GM23248 (cell line): ENCODE measurements at places on chromosomes 12 and 14.

- peaks cover 9% of the 10 kb centered on the region; the same call in 1 of the 2 replicates for H3K4me1 ChIP-seq
- H3K27ac ChIP-seq: no peak overlapping the region
- no peaks in the 10 kb centered on the region for H3K36me3 ChIP-seq
- DNase-seq: no peak
- no peak overlapping the region for H3K4me3 ChIP-seq
Measured at GRCh38 chr12:132620113-132620898, 1.7 kb downstream of the P2RX2 start.

DNA sequence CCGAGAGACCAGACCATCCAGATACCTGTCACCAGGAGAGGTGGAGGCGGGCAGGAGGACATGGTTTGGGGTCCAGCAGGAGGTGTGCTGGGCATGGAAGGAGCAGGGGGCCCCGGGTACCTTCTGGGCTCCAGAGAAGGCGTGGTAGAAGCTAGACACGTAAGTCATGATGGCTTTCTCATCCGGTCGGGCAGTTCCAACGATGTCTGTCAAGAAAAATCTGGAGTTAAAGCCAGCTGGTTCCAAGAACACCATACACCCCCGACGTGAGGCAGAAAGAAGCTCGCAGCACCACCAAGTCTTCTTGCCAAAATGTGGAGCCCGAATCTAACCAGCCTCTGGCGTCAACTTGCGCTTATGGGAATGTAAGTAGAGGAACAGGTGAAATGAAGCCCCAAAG, 76.7 kb downstream of the ACTN1 start:
- no peaks in the 10 kb centered on the region for H3K27me3 ChIP-seq
- DNase-seq: no peak

DNA sequence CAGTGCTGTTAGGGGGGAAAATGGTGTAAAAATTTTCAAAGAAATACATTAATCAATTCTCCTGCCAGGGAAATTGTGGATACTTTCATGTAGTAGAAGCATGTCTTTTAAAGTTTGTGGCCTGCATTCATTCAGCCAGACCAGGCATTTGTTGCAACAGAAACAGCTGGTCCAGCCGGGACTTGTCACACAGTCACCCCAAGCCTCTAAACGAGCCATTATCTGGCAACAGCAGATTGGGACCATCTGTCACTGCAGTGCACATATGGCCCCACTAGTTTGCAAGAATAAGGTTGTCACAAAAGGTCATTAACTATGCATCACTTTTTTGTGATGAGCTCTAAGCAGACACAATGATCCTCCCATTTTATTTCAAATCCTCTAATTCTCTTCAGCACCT, 193.9 kb downstream of the PHLDA1 start:
- no peak overlapping the region for H3K27ac ChIP-seq
- H3K4me3 ChIP-seq: no peak overlapping the region
- no peaks in the 10 kb centered on the region for H3K27me3 ChIP-seq
- H3K4me1 ChIP-seq: no peaks in the 10 kb centered on the region
- no peaks in the 10 kb centered on the region for H3K36me3 ChIP-seq

- no peaks in the 10 kb centered on the region for H3K27me3 ChIP-seq
- H3K4me1 ChIP-seq: peaks cover 69% of the 10 kb centered on the region
- H3K4me3 ChIP-seq: no peak overlapping the region
- 0 out of 2 replicates have a peak overlapping the region, but pooled peaks have one; percentile 7 for H3K27ac ChIP-seq
- H3K36me3 ChIP-seq: 0 out of 2 replicates have a peak, but pooled peaks cover under 1% of the 10 kb centered on the region
Measured at GRCh38 chr14:74568380-74568649, 43.7 kb downstream of the LTBP2 start.

DNA sequence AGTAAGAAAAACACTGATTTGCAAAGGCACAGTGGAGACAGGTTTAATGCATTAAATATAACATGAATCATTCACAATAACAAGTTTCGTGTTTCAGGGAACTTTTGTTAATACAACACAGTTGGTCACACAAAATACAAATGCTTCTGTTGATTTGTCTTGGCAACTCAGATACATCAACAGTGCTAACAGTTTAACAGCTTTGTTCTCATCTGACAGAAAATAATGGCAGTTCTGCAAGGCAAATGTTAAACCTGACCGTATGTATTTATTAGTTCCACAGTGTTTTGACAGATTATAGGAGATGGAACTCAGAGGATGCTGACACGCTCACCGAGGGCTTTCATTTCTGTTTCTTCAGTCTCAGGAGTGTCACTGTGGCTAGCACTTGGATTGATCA, 350.7 kb downstream of the PRKD1 start:
- no peaks in the 10 kb centered on the region for H3K27me3 ChIP-seq
- no peaks in the 10 kb centered on the region for H3K4me1 ChIP-seq
- H3K36me3 ChIP-seq: peaks cover 22% of the 10 kb centered on the region
- DNase-seq: no peak

GRCh38 chr14:51168215-51168613, 71.8 kb upstream of the TMX1 start:
- peaks cover 31% of the 10 kb centered on the region for H3K27me3 ChIP-seq
- H3K36me3 ChIP-seq: no peaks in the 10 kb centered on the region
- no peak for DNase-seq
- no peak overlapping the region for H3K27ac ChIP-seq
